ENCODE measurements at places on chromosomes 4 and X.

- peak; percentile 26 for DNase-seq
Observed at GRCh38 chr4:128565565-128566186, 243.8 kb upstream of the JADE1 start.

DNA sequence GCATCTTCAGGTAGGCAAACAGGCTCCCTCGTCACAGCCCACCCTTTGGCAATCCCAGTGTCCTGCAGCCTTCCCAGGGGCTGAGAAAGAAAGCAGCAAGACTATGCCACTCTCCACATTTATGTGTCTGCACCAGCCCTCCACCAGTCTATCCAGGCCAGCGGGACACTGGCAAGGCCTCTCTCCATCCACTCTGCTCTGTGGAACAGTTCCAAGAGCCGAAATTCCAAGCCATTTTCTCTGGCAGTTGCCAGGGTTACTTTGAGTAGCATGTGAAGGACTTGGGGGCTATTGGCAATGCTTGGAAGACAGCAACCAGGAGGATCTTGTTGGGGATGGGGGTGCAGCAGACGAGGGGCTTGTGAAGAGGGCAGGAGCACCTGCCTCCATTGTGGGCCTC, 52.1 kb downstream of the TSC22D3 start:
- no peak for DNase-seq

- peak; percentile 6 for DNase-seq
Observed at GRCh38 chrX:3940000-3940610, 226.7 kb upstream of the PRKX start.

DNA sequence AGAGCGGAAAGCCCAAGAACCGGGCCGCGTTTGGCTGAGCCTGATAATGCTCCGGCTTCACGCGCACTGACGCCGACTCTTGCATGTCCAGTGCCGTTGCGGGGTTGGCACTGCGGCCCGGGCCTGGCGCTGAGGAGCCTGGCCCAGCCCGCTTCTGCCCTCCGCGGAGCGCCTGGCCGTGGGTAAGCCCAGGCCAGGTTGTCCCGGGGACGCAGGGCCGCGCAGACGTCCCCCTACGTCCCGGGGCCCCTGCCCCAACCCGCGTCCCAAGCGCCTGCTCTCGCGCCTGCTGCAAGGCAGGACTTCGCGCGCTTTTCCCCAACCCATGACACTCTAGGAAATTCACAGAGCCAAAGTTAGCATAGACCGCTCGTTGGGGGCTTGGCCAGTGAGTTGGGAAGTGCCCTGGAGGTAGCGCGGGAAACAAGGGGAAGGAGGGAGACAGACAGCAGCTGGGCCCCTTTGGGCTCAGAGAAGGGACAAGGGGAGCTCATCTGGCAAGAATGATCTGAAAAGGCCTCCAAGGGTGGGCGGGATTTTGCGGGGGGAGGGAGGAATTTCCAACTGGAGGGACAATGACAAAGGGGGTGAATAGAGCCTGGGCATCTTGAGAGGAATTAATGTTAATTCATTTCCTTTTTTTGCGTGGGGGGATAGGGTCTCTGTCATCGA, 665 bp upstream of the LRPAP1 start:
- DNase-seq = no peak

- DNase-seq = no peak
Observed at GRCh38 chr4:47334652-47335051, 128.8 kb downstream of the COMMD8 start.

DNA sequence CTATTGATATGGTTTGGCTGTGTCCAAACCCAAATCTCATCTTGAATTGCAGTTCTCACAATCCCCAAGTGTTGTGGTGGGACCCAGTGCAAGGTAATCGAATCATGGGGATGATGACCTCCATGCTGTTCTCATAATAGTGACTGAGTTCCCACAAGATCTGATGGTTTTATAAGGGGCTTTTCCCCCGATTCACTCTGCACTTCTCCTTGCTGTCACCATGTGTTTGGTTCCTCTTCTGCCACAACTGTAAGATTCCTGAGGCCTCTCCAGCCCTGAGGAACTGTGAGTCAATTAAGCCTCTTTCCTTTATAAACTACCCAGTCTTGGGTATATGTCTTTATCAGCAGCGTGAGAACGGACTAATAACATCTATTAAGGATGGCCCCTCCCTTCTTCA, 68.8 kb downstream of the FBXW7 start:
- peak; percentile 23 for DNase-seq

GRCh38 chrX:120677004-120677652, 47.3 kb upstream of the C1GALT1C1 start:
- no peak for DNase-seq

DNA sequence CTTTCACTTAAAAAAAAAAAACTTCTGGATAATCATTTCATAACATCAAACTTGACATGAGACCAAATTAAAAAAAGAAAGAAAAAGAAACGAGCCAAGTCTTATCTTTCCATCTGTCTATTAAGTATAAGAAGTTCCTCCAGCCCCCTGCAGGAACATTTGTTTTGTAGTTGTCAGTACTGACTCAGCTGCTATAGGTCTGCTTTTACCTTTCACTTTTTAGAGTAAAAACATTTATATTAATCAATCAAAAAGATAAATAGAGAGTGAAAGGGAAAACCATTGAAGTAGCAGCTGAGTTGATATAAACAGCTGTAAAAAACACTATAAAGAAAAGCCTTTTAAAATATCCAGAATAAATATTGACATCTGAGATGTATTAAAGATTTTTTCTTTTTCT, 46.1 kb downstream of the CCDC158 start:
- DNase-seq = no peak

DNA sequence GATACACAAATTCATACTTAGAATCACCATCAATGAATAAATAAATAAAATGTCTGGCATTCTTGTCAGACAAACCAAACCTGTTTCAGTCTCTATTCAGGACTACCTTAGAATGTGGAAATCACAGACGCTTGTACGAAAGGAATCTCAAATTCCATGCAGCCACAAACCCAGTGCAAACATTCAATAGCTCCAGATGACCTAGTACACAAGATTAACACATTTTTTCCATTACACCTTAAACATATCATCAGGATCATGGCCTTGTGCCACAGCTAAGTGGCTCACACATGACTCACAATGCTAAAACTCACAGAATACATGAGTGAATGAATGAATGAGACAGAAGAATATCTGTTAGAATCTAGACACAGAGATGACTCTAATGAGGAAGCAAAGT, 134.2 kb downstream of the PWWP3B start:
- no peak for DNase-seq

- no peak for DNase-seq
Observed at GRCh38 chr4:170978990-170979389, 834.2 kb upstream of the GALNTL6 start.

DNA sequence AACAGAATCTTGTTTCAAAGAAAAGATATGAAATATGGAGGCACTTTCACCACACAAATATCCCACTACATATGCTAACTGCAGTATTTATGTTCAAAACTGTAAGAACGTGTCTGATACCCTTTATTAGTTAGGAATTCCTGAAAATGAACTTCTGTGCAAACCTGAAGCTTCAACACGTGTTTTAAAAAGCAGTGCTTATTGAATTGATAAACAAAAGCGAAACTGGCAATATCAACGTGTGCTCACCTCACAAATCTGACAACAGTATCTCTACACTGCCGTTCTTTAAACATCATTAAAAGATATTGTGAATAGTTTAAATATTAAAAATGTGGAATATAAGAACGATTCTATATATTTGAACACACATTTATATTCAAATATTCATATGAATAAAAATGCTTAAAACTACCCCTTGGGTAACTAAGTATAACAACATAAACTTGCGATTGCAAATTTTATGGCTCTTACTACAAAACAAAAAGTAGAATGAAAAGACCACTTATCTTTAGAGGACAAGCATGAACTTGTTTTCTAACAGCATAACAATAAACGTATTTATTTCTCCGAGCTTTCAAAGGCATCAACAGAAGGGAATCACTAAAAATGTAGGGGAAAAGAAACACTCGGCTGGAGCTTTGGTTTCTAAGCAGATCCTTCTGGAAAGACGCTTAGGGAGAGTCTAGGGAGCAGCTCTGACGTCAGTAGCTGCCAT, at the start of gene LRP2BP:
LRP2BP (minus strand) TSS at position 687 of the 718 bp plus-strand sequence. CDS start 17,738 bp downstream, outside the sequence.
- DNase-seq = no peak

DNA sequence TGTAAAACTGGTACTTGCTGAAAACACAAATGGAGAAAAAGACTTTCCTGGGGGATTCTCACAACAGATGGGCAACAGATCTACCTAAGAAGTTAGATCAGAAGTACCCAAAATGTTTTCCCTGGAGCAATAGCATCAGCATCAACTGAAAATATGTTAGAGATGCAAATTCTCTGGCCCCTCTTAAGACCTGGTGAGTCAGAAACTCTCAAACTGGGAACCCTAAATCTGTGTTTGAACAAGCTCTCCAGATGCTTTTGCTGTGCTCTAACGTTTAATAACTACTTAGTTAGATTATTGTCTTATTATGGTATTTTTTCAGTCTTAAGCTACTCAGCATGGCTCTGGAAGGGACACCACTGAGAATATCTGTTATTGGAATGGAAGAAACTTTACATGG, 55.2 kb upstream of the TRPC3 start:
- no peak for DNase-seq

GRCh38 chrX:109281483-109282275, 200.2 kb downstream of the GUCY2F start:
- peak; percentile 11 for DNase-seq

GRCh38 chr4:78119698-78120097, 62.6 kb downstream of the FRAS1 start:
- no peak for DNase-seq

- DNase-seq = no peak
Observed at GRCh38 chr4:61223385-61223784, 23.3 kb downstream of the ADGRL3 start.

DNA sequence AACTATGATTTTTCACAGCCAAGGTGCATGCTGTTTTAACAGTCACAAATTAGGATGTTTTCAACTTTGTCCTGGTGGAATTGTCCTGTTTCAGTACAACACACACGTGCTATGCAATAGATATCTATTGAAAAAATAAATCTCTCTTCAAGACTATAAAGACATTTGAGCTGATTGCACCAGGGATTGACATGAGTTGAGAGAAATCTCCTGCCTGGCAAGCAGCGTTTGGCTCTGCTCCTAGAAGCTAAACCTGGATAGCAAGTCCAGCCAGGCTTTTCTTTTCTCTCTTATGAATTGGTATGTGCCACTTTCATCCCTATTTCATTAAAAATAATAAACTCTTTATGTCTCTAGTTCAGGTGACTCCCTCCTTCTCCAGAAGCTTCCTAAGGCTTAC, 16.6 kb upstream of the NPNT start:
- no peak for DNase-seq

DNA sequence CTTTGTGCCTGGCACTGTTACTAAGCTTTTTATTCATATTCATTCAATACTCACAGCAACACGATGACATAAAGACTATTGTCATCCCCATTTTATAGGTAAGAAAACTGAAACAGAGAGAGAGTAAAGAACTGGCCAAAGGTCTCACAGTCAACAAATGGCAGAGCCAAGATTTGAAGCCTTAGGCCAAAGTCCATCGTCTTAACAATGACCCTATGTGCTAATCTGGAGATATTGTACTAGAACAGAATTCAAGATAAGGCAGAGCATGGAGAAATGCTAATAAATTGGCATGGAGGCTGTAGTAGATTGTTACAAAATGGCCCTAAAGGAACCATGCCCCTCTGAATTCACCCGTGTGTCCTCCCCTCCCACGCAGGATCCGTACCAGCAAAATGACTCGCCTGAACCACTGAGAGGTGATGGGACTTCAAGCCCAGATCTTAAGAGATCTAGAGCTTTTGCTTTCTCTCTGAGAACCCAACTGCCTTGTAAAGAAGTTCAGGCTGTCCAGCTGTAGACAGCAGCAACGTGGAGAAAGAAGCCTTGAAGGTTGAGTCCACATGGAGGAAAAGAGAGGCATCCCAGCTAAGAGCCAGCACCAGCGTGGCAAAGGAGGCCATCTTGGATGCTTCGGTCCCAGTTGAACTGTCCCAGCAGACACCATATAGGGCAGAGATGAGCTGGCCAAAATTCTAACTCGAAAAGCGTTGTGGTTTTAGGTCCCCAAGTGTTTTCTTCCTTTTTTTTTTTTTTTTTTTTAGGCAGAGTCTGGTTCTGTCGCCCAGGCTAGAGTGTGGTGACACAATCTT, 52.8 kb upstream of the RBM47 start:
- peak; percentile 78 for DNase-seq

- peak; percentile 56 for DNase-seq
Observed at GRCh38 chr4:183182873-183183725, 84.0 kb downstream of the WWC2 start.

DNA sequence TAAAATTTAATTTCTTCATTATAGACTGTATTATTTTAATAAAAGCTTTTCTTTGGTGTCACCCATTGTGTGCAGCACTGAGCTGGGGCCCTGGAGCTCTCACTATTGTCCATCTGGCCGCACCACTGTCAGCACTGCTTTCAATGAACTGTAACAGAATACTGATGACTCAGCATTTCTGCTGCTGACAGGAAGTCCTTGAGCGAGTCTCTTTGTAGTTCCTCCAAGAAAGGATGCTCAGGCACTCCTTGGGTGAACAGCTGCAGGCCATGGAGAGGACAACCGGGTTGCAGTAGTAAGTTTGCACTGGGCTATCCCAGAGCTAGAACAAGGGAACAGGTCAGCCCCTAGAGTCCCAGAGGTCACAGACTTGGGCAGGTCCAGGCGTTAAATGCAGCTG, 81.6 kb downstream of the SORBS2 start:
- peak; percentile 90 for DNase-seq

All from suppressor macrophage (primary cell).